ENCODE measurements at places on chromosomes 1 and 21.

GRCh38 chr1:169517558-169518186 lies 31.9 kb upstream of the SLC19A2 start:
- no peak for DNase-seq

- DNase-seq: peak; percentile 28
Observed at GRCh38 chr1:114224196-114224907, 70.7 kb upstream of the SYT6 start.

GRCh38 chr1:172556461-172556860 lies 23.5 kb downstream of the SUCO start:
- DNase-seq: no peak

GRCh38 chr1:160706526-160707235 lies 4.9 kb downstream of the CD48 start:
- no peak for DNase-seq

- DNase-seq: no peak
Observed at GRCh38 chr1:51422367-51423072, 92.2 kb upstream of the TTC39A start.

DNA sequence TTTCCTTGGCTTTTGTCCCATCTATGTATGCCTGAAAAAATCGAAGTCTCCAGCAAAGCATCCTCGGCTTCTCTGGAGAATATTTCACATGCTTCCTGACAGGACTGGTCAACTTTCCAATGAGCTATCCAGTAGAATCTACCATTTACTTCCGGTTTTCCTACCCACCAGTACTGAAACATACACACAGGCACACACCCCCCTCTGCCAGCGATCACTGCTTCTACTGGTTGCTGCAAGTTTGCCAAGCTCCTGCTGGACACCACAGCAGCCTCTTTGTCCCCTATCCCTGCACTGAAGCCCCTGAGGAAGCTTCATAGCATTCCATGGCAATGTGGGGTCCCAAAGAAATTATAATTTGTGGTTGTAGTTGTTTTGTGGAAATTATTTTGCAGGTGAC lies 536.8 kb downstream of the MATN1 start:
- DNase-seq: no peak

GRCh38 chr1:78370356-78370755 lies 120.4 kb upstream of the PTGFR start:
- DNase-seq: no peak

DNA sequence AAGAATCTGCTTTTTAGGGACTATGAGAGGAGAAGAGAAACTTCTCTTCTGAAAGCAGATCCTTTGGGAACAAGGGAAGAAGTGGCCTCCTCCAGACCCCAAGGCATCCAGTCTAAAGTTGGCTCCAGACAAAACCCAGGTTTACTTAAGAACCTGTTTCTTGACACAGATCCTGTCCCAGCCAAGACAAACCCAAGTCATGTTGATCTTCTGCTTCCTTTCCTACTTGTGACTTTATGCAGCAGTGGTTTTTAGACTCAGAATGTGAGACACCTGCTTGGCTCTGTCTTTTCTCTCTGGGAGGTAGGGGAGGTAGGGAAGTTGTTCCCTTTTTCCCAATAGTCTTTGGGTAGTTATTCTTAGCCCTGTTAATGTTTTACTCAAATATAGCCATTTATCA lies 38.3 kb downstream of the ELAPOR1 start:
- no peak for DNase-seq

DNA sequence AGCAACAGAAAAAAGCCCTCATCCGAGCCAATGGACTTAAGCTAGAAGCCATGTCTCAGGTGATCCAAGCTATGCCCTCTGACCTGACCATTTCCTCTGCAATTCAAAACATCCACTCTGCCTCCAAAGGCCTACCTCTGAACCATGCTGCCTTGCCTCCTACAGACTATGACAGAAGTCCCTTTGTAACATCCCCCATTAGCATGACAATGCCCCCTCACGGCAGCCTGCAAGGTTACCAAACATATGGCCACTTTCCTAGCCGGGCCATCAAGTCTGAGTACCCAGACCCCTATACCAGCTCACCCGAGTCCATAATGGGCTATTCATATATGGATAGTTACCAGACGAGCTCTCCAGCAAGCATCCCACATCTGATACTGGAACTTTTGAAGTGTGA lies 20.7 kb downstream of the NR5A2 start:
- DNase-seq: no peak

GRCh38 chr21:33157303-33157702 lies 72.4 kb upstream of the IFNAR2 start:
- no peak for DNase-seq

DNA sequence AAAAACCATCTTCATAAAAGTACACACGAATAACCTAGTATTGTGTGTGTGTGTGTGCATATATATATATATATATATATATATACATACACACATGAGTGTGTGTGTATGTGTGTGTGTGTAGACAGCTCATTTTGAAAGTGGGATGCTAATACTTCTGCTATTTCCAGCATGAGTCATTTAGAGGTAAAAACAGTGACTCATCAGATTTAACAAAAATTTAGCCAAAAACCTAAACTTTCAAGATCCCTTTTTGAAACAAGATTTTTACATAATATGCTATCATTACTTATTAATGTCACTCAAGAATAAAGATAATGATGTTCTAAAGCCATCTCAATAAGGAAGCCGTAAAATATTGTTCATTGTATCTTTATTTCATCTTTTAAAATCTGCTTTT lies 35.6 kb upstream of the ADGRL4 start:
- no peak for DNase-seq

DNA sequence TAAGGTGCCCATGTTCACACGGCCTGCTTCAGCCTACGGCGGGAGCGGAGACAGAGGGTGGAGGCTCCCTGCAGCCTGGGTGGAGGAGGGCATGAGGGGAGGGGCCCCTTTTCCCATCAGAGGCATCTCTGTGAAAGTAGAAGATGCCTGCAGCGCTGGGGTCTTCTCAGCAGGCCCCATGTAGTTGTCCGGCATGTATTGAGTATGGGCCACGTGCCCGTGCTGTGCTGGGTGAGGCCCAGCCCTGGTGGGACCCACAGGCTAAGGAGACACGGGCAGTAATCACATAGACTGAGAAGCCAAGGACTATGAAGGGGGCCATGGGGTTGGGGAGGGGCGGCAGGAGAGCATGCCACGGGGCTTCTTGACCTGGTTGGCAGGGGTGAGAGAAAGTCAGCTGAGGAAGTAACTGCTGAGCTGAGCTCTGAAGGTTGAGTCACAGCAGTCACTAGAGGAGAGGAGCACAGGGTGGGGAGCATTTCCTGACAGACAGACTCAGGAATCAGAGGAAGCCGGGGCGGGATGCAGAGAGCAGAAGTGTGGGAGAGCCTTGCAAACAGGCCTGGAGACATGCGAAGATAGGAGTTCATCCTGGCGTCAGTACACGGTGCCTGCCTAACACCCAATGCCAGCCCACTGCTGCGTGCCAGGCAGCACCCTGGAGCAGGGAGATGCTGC lies 21.6 kb downstream of the PSEN2 start:
- DNase-seq: no peak

DNA sequence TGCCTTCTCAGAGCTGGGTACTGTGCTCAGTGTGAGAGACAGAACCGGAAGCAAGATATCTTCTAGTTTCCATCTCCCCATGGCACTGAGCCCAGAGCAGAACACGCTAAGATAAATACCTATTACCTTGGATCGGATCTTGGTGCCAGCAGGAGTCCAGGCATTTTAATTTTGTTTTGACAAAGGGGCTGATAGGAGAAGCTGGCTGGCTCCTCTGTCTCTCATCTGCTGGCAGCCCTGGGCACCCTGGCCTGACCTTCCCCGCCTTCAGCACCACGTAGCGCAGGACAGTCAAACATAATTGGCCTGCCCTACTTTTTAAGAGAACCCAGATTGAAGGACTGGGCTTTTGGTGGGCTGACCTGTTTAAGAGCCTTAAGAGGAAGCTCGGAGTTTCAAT lies 160.7 kb upstream of the KLHDC7A start:
- DNase-seq: no peak

DNA sequence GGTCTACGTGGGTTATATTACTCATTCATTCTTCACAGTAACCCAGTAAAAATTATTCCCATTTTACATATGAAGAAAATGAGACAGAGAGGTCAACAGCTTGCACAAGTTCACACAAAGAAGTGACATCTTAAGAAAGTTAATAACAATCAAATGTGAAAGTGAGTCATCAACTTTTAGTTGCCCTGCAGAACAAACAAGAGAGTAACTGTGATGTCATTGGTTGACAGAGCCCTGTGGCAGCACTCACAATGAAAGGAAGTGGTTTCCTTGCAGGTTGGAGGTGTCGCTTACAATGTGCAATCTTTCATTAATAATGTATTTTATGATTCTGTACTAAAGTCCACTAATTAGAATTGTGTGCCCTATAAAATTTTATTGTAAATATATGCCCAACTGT lies 369.6 kb downstream of the RYR2 start:
- no peak for DNase-seq

DNA sequence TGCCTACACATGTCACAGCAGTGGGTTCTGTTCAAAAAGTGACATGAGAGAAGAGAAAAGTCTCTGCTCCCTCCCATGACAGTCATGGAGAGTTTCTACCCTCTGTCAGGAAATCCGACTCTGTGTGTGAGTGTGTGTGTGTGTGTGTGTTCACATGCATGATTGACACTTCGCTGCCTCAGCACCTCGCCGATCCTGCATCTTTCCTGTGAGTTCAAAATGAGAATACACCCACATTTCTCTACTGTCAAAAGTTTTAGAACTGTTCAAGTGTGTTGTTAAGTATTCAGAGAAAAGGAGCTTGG lies 46.2 kb upstream of the COX20 start:
- no peak for DNase-seq

GRCh38 chr21:45590726-45591618 lies 48.7 kb upstream of the SLC19A1 start:
- no peak for DNase-seq

DNA sequence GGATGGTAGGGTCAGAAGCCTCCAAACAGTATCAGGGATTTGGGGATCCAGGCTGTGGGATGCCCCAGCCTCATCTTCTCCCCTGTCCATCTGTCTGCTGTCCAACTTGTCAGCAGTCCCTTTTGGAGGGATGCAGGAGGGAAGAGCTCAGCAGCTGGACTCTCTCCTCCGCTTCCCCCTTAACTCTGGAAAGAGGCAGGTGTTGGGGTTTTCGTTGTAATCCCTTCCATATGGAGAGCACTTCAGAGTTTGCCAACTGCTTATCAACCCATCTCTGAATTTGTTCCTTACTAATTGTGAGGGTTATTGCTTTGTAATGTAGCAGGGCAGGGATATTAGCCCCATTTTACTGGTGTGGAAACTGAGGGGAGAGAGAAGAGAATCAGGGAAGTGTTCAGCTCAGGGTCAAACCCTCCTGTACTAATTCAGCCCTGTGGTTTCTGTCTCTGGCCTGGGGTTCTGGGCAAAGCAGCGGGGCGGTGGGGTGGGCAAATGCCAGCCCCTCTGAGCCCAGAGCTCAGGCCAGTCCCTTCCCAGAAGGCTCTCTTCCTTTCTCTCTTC lies 3.2 kb downstream of the CITED4 start:
- no peak for DNase-seq

DNA sequence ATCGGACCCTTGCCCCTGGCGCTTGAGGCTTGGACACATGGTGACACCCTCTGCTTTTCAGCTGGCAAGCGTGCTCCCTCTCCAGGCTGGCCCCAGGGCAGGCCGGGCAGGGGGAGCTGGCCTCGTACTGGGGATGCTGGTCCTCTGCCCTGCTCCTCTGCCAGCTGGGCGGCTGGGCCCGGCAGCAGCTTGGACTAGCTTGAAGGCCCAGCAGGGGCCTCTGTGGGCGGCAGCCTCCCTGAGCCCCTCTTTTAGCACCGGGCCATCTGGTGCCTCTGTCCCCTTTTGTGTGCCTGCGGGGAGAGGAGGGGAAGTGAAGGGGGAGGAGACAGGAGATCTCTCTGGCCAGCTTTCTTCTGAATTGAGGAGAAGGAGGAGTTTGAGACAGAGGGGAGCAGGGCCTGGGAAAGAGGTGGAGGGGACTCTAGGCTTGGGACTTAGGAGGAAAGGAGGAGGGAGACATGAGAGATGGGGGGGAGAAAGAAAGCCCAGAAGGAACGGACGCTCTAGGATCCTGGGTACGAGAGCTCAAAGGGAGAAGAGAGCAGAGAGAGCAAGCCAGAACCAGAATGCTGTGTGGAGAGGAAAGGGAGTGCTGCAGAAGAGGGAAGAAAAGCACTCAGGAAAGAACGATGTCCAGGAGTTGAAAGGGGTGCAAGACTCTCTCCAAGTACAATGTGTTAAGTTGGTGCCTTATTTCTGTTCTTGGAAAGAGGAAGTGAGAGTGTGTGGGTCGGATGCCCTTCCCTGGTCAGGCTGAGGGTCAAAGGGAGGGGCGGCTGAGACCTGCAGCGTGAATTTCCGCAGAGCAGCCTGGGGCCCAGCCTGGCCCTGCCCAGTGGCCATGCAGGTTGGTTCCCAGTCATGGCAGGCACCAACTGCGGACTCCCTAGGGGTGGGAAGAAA lies 40.3 kb downstream of the IER5 start:
- no peak for DNase-seq

- peak; percentile 82 for DNase-seq
Observed at GRCh38 chr21:16419188-16419921, 689.6 kb downstream of the USP25 start.

DNA sequence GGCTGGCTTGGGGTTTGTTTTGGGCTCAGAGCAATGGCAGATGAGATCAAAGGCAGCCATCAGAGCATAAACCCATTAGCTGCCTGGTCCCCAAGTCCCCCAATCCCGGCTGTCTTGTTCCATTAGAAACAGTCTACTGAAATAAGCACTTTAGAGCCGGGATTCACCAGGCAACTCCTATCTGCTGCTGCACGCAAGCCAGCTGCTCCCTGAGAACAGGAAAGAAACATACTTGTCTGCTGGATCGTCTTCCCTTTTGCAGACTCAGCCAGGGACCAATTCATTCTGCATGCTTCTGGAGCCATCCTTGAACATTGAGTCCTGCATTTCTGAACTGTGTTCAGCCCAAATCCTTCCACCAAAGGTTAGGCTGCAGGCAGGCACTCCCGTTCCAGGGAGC lies 21.8 kb downstream of the RXRG start:
- DNase-seq: no peak

- DNase-seq: no peak
Observed at GRCh38 chr1:231801042-231801585, 174.5 kb downstream of the DISC1 start.

DNA sequence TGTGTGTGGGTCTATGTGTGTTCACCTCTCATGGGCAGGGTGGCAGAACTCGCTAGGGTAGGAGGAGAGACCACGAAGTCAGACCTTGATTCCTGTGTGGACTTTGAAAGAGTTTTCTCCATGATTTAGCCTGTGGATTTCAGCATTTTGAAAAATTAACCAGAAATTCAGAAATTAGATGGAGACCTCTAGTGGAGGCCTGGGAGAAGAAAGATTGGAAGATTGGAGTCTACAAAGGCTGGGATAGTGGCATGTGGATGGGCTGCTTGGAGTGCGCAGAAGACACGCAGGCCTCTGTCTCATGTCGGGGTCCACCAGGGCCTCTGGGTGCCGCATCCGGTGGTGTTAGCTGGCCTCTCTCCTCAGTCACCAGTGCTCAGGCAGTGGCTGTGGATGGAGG lies 18.9 kb upstream of the IGSF5 start:
- DNase-seq: no peak

Data from right renal pelvis (tissue), 4 donors.